ENCODE measurements at places on chromosomes 4 and X.

DNA sequence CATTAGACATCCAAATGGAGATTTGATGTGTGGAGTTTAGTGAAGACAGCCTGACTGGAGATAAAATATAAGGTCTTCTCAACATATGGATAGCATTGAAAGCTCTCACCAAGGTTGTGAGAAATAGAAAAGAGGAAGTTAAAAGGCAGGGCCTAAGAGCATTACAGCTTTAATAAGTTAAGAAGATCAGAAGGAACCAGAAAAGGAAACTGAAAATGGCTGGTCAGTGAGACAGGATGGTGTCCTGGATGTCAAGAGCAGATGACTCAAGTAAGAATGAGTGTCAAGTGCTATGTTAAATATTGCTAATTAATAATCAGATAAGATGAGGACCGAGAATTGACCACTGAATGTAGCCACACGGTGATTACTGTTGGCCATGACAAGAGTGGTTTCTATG lies 642.9 kb downstream of the STPG2 start:
- DNase-seq, result no peak

GRCh38 chr4:124710015-124710741 lies 2.4 kb downstream of the ANKRD50 start:
- no peak for DNase-seq

DNA sequence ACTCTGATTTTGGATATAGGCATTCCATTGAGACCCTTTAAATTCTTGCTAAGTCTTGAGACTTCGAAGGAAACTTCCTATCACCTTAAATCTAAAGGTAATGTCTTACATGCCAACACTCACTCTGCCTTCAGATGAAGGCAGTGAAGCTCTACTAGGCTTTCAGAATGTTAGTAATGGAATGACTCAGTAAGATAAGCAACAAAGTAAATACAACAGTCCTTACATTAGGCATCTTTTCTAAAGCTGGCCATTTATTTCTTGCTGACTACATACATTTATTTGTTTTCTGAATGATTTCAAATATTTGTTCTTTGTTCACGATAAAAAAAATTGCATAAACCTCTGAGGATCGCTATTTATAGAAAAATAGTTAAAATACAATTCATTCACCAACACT lies 43.5 kb downstream of the ASIC5 start:
- no peak for DNase-seq

DNA sequence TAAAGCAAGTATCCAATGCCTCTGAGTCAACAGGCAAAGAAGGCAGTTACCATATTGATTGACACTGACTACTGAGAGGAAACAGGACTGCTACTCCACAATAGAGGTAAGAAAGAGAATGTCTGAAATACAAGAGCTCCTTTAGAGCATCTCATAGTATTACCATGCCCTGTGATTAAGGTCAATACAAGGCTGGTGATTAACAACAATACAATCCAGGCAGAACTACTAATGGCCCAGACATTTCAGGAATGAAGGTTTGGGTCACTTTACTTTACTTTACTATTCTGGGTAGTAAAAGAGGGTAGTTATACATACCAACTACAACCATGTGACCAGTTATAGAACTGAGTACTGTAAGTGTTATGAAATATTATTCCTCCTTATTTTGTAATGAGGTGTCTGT lies 44.5 kb downstream of the BRWD3 start:
- DNase-seq, result no peak

GRCh38 chrX:72042852-72043248 lies 88.9 kb downstream of the RTL5 start:
- no peak for DNase-seq

DNA sequence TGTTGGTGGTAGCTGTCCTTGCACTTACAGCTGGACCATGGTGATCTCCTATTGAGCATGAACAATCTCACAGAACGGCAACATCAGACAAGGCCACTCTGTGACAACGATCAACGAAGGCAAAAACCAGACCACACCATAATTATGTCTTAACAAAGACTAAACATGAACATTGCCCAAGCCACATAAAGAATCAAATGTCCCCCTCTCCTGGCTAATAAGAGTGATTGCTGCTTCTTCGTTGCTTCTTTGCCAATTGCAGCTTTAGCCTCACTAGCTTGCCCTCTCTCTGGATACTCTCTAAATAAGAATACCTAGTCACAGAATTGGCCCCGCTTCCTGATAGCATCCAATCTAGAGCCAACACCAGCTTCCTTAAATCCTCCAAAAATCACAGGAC lies 41.5 kb upstream of the PGRMC1 start:
- no peak for DNase-seq

GRCh38 chr4:180190382-180190781 lies 2052.8 kb upstream of the TENM3 start:
- DNase-seq, result no peak

GRCh38 chrX:16975233-16975632 lies 28.8 kb downstream of the REPS2 start:
- no peak for DNase-seq

- DNase-seq, result no peak
Measured at GRCh38 chr4:146237092-146237491, 22.8 kb downstream of the REELD1 start.

DNA sequence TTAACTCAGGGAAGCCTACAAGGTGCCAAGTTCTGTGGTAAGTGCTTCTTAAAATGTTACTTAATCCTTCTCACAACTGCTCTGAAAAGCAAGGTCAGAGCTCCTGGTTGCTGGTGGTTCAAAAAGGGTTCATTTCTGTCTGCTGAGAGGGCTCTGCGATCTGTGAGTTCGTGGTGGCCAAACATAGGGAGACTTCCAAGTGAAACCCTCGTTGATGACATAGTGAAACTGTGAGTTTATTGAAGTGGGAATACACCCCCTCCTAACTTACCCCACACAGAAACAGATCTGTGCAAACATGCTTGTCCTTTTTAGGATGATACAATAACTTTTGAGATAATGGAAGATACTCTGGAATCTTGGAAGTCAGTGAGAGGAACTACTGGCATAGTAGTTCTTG lies 164.8 kb upstream of the PGRMC2 start:
- no peak for DNase-seq

DNA sequence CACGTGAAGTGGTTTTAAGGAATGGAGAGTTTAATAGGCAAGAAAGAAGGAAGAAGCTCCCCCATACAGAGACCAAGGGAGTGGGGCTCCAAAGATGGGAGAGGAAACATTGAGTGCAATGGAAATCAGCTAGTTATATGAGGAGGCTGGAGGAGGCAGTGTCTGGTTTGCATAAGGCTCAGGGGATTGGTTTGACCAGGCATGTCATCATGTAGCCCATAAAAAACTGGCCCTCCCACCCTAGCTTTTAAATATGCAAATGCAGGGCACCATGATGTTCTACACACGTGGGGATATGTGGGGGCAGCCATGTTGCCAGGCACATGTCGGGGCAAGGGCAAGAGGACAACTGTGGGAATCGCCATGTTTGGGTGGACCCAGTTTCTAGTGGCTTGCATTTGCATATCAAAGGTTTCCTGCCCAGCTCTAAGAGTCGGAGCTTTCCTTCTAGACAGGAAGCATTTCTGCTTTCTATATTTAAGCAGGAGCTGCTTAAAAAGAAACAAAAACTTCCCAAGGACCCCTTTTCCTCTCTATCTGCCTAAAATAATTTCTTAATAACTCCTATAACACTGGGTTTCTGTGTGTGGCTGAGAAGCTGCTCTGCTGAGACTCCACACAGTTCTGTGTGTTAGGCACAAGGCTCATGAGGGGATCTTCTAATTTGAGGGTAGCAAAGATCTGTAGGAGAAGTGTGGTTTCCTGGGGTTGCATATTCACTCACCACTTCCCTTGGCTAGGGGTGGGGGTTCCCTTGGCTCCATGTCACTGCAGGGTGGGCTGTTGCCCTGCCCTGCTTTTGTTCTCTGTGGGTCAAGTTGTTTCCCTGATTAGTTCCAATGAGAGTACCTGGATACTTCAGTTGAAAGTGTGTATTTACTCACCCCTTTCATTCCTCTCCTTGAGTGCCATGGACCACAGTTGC lies 113.5 kb downstream of the VSIG4 start:
- no peak for DNase-seq

DNA sequence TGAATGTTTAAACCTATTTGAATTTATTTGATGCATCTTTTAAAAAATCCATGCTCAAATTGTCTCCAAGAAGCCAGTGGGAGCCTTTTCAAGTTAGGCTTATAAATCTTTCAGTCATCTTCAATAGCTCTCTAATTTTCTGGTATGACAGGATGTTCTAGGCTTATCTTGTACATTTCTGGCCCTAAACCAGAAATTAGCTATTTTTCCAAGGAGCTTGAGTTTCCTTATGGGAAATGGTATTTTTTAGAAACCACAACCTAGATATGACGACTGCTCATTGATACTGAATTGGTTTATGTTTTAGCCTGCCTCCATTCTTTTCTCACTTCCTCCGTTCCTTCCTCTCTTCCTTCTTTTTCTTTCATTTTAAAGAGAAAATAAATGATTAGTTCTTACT lies 172.3 kb downstream of the SPRY1 start:
- DNase-seq, result no peak

DNA sequence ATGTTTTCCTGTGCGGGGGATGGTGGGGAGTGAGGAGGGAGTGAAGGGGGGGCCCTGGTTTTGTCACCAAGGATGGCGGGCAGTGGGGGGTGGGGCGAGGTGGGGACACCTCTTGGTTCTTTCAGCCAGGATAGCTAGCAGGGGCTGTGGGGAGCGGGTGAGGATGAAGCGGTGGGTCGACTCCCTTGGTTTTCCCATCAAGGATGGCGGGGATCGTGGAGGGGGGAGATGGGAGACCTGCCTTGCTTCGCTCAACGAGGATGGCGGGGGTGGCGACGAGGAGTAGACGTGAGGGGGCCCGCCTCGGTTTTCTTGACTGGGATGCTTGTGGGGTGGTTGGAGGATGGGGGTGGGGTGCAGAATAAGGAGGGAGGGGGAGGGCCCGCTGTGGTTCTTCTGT lies 643 bp downstream of the FHL1 start:
- no peak for DNase-seq

GRCh38 chr4:20687864-20688263 lies 12.4 kb upstream of the PACRGL start:
- DNase-seq, result no peak

DNA sequence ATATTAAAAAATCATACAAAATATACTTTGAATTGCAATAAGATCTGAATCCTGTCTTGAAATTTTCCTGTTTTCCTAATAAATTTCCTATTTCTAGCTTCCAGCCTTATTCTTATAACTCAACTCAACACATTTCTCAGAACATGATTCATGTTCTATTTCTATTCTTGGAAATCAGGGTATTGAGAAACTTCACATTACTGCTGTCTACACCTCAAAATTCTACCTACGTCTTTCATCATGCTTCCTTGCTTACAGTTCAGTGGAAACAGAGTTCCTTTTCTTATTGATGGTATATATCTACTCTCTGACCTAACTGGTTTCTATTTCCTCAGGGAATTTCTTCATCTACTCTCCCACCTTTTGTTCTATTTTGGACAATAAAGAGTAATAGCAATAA lies 2139.0 kb downstream of the ARAP2 start:
- no peak for DNase-seq
